GM23248 (cell line): ENCODE measurements at places on chromosomes 7 and 10.

DNA sequence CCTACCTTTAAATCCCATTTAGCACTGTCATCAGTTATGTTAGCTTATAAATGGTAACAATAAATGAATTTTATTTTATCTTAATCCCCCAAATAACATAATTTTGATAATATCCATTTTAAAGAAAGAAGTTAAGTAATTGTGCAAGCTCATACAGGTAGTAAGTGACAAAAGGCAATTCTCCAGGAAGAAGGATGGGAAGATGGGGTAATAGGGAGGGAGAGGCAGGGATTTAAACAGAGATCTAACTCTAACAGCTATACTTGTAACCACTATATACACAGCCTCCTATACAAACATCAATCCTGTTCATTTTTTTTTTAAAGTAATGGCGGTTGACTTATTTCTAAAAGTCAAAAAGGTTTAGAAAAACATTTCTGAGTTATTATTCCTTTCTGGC lies 119.4 kb downstream of the SGMS1 start:
- DNase-seq = no peak

- peak; percentile 85 for DNase-seq
Measured at GRCh38 chr10:125057158-125058001, 103.0 kb downstream of the CTBP2 start.

- peak; percentile 20 for DNase-seq
Measured at GRCh38 chr7:150756858-150757257, 19.6 kb downstream of the GIMAP5 start.

GRCh38 chr7:50787825-50788224 lies 5.1 kb upstream of the GRB10 start:
- DNase-seq = no peak

DNA sequence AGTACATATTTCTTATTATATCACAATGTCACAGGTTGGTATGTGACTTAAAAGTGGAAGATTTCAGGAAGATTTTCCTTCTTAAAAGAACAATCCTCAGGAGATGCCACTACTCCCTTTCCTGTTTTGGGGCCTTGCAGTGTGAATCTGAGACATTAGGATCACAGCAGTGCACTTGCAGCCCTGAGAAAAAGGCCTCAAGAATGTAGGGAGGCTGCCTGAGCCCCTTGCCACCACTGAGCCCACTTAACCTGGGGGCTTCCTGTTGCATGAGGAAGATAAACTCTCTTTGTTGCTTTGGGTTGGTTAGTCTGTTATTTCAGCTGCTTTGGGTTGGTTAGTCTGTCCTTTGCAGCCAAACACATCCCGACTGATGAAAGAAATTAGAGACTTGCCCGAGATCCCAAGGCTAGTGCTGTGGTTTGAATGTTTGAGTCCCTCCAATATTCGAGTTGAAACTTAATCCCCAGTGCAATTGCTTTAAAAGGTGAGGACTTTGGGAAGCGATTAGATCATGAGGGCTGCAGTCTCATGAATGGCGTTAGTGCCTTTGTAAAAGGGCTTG lies 151.3 kb upstream of the SP4 start:
- no peak for DNase-seq

GRCh38 chr7:99788554-99788953 lies 4.6 kb upstream of the CYP3A4 start:
- peak; percentile 62 for DNase-seq

GRCh38 chr10:36042135-36042534 lies 400.0 kb upstream of the FZD8 start:
- no peak for DNase-seq

DNA sequence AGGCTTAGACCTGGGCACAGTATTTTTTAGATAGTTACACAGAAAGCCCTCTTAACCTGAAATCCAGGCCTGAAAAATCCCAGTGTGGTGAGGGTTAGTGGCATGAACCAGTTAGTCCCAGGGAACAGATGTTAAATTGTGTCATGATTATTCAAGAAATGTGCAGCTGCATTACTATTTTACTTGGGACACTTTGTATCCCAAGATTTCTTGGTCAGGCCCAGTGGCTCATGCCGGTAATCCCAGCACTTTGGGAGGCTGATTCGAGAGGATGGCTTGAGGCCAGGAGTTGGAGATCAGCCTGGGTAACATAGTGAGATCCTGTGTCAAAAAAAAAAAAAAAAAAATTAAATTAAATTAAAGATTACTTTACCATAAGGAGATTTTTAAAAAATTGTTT lies 36.0 kb upstream of the OTUD1 start:
- DNase-seq = no peak

- no peak for DNase-seq
Measured at GRCh38 chr10:35368485-35369048, 32.3 kb downstream of the CCNY start.

GRCh38 chr10:3622845-3623621 lies 162.0 kb downstream of the KLF6 start:
- DNase-seq = no peak

- DNase-seq = no peak
Measured at GRCh38 chr7:20075992-20076820, 141.0 kb downstream of the MACC1 start.

GRCh38 chr10:103558911-103559310 lies 65.4 kb downstream of the NEURL1 start:
- DNase-seq = no peak

DNA sequence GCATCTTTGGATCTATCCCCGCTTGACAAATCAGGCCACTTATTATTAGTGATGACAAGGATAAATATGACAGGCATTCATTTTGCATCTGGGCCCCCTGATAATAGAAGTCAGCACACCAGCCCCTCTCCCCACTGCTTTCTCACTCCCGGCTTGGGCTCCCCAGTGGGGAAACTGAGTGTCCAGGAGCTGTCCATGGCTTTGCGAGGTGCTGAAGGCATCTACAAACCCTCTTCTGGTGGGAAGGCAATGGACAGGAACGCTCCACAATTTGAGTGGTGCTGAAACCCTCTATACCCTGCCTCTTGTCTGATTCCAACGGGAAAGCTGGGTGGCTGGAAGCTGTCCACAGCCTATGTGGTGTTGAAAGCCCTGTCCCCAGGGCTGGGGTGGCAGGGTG lies 61.7 kb upstream of the PCBD1 start:
- DNase-seq = no peak

GRCh38 chr10:124048371-124049290 lies 44.8 kb downstream of the CHST15 start:
- DNase-seq = no peak
